ENCODE measurements at places on chromosomes 3 and 15.

- no peak for DNase-seq
These were observed 39.6 kb upstream of the TRAK1 start for GRCh38 chr3:42051384-42052131.

GRCh38 chr3:2274526-2274925 lies 175.9 kb downstream of the CNTN4 start:
- DNase-seq, result no peak

DNA sequence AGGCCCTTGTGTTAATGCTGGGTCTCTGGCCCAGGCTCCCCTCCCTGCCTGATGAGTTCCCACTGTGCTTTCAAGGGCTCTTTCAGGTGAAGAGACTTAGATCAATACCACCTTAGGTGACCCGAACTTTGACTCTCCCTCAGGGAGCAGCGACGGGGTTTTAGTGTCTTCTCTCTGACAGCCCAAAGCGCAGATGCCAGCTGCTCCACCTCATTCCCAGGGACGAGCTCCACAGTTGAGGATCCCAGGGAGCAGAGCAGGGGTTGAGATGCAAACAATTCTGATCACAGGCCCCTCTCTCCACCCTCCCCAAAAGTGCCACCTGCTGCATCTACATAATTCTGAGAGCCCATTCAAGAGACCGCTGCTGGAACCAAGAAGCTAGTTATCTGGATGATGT lies 265.1 kb downstream of the TJP1 start:
- no peak for DNase-seq

DNA sequence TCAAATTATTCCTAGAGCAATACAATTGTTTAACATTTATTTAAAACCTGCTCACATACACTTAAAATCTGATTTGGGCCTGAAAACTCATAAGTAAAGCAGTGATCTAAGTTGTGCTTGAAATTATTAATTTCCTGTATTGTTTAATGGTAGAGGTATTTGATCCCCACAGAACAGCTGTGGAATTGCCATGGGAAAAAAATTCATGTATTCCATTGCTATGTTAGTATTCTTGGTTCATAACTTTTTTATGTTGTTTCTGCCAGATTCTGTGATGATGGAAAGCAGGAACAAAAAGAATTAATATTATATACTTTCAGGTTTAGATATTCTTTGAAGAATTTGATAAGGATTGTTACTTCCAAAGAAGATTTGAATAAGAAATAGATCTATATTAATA lies 831.5 kb upstream of the NR2F2 start:
- no peak for DNase-seq

DNA sequence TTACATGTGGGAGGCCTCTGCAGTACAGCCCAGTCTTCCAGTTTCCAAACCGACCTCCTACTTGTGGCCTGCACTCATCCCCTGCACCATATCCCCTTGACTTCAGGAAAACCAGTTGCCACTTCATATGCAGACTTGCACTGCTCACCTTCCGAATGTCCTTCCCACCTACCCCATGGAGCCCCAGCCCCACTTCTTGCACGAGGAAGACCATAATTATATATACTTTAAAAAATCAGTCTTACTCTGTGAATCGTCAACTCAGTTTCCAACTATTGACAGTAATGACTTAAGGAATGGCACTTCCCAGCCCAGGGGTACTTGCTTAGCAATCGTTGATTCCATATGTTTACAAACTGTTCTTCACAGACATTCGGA lies 136.1 kb downstream of the OPA1 start:
- DNase-seq, result no peak

DNA sequence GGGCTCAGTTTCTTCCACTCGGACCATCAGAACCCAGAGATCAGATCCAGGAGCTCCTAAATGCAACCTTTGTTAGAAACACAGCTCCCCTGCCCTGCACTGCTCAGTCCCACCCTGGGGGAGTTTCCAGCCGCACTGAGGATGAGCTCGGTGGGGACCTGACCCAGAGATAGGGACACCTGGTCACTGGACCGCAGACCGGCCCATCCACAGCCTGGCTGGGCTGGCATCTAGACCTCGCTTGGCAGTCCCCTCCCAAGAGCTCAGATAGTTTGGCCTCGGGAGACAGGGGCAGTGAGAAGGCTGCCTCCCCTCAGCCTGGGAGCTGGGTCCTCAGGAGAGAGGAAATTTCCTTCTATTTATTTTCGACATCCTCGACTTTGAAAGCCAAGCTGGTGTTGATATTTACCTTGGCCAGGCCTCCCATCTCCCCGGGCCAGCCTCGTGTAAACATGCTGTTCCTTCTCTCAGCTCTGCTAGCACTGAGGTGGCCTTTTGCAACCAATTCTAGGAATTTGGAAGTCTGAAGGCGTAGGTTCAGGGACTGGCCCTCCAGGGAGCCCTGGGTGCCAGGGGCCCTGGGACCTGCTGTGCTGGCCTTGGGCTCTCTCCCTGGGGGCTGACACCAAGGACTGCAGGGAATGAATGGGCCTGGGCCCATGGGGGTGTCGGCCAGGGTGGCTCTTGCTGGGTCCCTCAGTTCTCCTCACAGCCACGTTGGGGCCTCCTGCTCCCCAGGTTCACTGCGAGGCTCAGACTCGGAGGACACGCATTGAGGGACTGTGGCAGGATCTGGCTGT lies 90.1 kb downstream of the VGLL4 start:
- no peak for DNase-seq

DNA sequence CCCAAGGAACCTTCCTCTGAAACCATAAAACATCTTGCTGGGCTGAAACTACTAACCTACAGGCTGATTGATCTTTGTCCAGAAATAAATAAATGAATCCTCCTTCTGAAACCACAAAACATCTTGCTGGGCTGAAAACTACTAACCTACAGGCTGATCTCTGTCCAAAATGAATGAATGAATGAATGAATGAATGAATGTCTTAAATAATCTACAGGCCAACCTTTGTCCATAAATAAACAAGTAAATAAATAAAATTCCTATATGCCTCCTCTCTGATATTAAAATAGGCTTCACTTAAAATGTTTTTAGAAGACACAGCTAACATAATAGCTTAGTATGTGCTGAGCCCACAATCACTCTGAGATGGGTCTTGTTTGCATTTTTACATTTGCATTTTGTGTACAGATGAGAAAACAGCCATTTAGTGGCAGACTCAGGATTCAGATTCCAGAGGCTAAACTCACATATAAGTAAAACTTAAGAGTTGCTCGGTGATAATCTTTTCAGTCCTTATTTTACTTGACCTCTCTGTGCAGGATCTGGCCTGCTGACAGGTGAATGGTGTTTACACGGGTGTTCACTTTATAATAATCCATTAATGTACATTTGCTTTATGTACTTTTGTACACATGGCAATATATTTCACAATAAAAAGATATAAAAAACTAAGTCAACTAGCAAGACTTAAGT lies 10.4 kb downstream of the TJP1 start:
- DNase-seq, result no peak
